GM12892 (cell line): ENCODE measurements at places on chromosomes 6 and 20.
A peak's percentile ranks its signal among the peaks of the same experiment; 100 is the strongest.

DNA sequence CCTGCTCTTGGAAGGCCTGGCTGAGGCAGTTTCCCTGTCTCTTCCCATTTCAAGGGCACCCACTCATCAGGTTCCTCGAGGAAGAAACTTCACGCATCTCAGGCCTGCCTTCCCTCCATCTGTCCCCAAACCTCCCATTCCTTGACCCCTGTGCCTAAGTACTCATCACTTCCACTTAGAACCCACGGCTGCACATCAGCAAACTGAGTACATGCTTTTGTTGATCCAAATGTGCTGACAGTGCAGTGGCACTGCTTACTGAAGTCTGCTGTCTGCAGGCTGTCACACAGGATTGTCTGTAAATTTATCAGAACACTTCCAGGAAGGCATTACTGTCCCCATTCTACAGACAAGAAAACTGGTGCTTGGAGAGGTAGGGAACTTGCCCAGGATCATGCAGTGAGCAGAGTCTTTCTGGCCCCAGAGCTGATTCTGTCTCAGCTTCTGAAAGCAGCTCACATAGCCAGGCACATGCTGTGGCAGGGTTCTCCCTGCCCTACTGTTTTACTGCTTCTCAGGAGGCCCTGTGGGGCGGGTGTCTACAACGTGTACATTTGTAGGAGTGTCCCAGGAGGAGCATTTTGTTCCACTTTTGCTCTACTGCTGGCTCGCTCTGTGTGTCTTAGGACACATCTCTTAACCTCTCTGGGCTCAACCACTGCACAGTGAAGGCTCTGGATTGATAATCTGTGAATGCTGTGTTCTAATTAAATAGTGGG is 64.2 kb upstream of the XRN2 start:
- DNase-seq = no peak

- DNase-seq = peak; percentile 0
Measured at GRCh38 chr6:140744659-140745320, 1370.3 kb upstream of the CITED2 start.

DNA sequence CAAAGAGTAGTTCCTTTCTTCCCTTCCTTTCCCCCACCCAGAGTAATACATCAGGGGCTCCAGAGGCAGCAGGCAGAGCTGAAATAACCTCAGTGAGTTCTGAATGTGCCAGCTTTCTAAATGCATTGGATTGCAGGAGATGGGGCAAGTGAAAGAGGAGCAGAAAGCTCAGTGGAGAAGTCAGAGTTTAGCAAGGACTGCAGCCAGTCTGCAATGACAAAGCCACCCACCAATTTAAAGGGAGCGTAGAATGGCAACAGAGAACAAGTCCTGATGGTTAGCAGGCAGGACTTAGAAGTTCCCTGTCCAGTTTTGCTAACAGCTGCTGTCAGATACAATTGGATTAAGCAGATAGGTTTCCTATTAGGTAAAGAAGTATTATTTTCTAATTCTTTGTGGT is 203.4 kb upstream of the RIN2 start:
- no peak for DNase-seq

DNA sequence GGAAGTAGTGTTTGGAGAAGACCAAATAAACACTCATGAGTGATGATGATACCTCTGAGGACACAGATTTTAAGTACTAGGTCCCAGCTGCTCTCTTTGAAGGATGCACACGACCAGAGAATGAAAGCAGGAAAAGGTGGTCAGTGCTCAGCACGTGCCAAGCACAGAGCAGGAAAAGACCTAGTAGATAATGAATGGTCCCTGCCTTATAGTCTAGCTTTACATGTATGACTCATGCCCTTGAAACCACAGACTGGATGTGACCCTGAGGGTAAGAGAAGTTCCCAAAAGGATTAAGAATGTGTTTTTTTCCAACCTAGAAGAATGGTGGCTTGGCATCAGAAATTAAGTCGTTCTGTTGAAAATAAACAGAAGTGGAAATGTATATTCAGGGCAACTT is 2.8 kb upstream of the MC3R start:
- DNase-seq = no peak

DNA sequence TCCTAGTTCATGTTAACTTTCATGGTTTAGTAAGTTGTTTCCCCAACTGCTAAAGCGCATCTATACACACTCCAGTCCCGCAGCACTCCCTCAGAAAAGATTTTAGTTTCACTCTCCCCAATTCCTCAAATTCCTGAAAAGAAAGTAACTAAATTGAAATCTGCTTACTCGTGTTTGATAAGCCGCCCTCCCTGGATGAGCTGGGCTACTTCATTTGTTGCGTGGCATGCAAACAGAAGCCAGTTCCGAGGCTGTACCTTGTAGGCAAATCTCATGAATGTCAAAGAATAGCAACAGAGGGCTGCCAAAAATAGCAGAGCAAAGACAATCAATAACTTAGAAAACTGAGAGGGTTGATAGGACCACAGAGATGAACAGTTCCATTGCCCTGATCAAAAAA is 16.9 kb downstream of the MPC1 start:
- no peak for DNase-seq

DNA sequence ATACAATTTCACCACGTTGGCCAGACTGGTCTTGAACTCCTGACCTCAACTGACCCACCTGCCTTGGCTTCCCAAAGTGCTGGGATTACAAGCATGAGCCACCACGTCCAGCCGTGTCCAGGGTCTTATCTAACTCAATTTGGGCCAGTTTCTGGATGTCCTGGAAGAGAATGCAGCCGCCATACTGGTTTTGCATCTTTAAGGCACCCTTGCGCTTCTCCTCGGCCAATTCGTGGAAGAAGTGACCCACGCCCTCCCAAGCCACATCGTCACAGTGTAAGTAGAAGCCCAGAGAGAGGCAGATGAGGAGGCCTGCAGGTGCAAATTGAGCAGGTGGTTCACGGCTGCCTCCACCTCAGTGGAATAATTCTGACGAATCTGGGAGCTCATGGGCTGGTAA is 3.7 kb upstream of the ZNF335 start:
- DNase-seq = no peak

DNA sequence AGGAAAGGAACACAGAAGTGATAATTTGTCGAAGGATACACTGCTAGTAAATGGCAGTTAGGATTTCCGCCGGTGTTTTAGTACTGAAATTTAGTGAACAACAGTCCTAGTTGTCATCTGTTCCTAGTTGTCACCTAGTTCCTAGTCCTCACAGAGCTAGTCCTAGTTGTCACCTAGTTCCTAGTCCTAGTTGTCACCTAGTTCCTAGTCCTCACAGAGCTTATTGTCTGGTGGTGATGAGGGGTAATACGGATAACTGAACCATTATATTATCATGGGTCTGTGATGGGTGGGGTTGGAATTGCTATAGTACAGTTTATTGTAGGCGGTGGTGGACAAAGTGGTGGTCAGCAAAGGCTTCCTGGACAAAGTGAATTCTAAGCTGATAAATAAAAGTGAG is 1.8 kb downstream of the SNRNP48 start:
- DNase-seq = no peak

- DNase-seq = no peak
Measured at GRCh38 chr6:125190667-125191066, 37.1 kb downstream of the TPD52L1 start.

DNA sequence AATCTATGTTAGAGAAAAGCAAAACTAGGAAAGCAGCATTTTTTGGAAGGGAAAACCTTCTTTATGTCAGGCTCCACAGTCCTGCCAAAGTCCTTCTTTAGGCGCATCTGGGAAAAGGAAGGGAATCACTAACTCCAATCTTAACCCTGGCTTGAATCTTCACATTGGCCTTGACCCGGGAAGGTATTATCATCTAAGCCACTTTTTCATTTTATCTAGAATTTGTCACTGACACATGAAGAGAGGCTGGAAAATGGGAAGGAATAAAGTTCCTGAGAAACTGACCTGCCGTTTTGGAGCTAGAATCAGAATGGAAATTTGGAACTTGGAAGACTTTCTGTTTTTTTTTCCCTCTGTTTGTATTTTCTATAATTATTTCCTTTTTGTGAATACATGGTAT is 53.4 kb upstream of the UTRN start:
- DNase-seq = no peak

GRCh38 chr6:156720691-156721685 is 56.2 kb upstream of the ARID1B start:
- no peak for DNase-seq

DNA sequence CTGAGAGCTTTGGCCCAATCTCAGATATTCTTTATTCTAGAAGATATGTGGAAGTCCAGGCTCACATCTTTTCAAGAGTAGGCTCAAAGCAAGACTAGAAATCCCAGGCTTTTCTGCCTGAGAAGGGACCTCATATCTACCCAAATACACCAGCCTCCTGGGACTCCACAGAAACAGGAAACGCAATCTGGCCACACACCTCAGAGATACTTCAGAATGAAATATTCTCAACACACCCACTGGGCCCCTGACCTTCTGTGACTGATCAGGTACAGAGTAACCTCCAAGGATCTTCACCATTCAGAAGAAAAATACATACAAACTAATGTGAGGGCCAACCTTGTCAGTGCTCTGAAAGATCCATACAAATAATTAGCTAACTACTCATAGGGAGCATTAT is 183.2 kb downstream of the HIVEP2 start:
- DNase-seq = no peak

- no peak for DNase-seq
Measured at GRCh38 chr20:21159658-21160380, 33.9 kb downstream of the KIZ start.

DNA sequence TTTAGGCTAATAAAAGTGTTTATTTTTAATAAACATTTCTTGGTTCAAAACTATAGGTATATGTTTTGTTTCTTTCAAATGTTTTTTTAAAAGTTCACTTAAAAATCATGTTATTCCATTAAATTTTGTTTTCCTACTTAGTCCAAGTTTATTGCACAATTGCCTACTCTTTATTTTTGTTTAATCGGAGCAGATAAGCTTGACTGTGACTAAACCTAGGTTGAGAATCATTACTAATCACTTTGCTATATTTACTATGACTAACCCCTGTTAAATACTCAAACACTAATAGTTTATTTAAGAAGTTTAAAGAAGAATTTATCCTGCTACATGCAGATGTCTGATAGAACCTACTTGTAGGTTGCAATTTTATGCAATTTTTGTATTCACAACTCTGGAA is 18.8 kb downstream of the MAP3K4 start:
- DNase-seq = no peak

DNA sequence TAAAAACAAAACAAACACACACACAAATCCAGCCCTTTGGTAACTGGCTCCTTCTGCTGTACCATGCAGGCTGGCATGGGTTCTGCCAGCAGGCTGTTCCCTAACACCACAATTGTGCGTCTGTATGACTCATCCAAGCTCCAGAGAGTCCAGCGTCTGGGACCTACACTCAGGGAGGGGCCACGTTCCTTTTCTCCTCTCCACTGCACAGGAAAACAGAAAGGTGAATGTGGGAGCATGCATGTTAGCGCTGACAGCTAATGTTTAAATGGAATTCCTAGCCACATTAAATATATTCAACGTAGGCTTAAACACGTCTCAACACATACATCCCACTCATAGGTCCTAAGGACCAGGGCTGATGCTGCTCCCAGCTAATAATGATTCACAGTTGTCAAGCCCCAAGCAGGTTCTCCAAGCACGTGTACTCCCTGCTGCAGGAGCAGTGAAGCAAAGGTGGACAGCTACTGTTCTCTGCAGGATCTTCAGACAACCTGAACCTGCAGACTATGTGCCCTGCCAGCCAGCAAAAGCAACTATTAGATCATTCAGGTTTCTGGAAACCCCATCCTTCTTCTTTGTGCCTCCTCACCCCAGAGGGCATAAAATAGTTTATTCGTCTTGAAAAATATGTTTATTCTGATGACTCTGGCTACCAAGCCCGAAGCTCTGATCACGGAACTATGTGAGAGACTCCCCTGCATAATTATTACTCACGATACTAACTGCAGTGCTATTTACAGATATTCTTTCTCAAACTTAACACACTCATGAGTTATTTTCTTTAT is 20.9 kb downstream of the MAP1LC3A start:
- DNase-seq = no peak

DNA sequence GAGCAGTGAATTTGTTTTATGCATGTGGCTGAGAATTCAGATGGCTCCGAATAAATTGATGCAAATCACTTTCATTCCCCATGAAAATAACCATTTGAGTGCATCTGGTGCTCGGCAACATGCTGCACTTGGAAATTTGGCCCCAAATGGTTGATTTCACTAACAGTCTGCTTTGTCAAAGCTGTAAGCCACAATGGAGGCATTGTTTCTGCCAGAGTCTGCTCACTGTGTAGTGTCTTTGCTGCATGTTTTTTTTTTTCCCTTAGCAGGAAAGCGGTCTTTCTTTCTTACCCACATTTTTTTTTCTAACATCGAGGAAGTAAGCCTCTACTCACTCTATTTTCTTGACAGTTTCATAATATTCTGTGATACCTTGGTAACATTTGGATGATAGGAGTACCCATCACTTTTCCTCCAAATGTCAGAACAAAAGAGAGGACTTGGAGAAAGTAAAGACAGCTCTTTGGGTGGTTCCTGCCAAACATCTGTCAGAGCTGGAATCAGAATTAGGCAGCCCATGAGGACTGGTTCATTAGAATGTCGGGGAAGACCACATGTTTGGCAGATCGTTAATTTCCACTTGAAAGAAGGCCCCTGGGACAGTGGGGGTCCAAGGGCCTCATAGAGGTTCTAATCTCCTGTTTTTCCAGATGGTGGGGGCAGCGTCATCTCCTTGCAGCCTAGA is 149.5 kb downstream of the DOK5 start:
- no peak for DNase-seq

GRCh38 chr6:108251252-108251651 is 9.6 kb downstream of the SNX3 start:
- no peak for DNase-seq

DNA sequence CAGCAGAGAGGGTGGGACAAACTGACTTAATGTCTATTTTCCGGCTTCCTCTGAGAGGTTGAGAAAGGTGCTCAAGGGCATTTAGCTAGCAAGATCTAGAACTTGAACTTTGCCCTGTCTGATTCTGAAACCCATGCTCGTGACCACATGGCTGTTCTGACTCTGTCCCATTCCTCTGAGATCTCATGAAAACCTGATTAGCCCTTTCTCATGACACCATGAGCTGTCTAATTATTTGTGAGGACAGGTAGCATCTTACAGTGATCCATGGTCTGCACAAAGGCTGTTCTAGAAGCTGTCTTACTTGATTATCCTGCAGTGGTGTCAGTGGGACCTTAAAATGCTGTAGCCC is 89.6 kb upstream of the TOX2 start:
- DNase-seq = no peak

GRCh38 chr6:43040542-43041257 is 13.0 kb downstream of the CUL7 start:
- DNase-seq = no peak

GRCh38 chr6:157937916-157938315 is 43.7 kb upstream of the SYNJ2 start:
- no peak for DNase-seq

- DNase-seq = no peak
Measured at GRCh38 chr6:161437851-161438250, 164.0 kb upstream of the AGPAT4 start.

GRCh38 chr20:443223-443775 is 19.0 kb downstream of the TBC1D20 start:
- no peak for DNase-seq

DNA sequence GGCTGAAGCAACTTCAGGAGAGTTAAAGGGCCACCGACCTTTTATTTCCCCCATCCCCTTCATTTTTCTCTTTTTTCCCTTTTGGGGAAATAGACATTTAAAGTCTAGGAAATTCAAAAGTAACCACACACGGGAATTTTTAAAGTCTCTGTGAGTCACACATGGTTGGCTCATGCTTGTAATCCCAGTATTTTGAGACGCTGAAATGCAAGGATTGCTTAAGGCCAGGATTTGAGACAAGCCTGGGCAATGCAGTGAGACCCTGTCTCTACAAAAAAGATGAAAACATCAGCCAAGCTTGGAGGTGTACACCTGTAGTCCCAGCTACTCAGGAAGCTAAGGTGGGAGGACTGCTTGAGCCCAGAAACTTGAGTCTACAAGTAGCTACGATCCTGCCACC is 34.2 kb downstream of the KATNA1 start:
- no peak for DNase-seq
